ENCODE measurements at places on chromosomes 1 and 21.
A peak's percentile ranks its signal among the peaks of the same experiment; 100 is the strongest.

DNA sequence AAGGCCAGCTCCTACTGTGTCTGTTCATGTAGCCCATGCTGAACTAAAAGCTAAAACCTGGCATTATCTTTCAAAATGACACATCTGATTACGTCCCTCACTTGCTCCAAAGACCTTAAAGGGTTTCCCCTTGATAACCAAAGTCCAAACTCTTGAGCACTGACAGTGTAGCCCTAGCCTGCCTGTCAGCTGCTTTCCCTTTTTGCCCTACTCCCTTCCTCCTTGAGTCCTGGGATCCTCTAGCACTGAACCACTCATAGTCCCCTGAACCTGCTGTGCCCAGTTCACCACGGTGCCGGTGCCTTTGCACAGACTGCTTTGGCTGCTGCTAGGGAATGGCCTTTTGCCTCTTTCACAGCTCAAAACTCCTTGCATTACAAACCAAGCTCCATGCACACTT lies 67.5 kb downstream of the PLXNA2 start:
- DNase-seq, result no peak

DNA sequence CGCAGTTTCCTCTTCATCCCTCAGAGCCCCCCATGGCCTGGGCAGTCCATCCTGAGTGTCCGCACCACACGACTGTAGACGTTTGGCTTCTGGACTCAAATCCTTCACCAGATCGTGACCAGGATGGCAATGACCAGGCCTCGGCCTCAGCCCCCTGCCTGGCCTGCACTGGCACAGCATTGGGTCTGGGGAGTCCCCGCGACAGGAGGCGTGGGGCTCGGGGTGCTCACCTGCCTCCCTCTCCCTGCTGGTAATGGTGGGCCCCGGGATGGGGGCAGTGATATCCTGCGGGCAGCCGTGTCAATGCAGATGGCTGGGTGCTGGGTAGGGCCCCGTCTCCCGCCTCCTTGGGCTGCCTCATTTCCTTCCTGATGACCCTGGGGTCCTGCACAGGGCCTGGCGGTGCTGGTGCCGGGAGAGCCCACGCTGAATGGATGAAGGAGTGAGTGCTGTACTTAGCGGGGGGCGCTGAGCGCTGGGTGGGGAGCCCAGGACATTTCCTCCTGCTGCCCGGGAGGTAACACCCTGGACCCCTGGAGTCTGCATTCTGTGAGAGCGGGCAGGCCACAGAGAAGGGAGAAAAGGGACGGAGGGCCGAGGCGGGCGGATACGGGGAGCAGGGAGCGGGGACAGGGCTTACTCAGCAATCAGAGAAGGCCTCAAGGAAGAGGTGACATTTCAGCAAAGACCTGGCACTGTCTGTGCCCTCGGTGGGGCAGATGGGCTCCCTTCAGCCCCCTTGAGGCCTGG lies 2.1 kb upstream of the TNFRSF14 start:
- DNase-seq, result no peak

DNA sequence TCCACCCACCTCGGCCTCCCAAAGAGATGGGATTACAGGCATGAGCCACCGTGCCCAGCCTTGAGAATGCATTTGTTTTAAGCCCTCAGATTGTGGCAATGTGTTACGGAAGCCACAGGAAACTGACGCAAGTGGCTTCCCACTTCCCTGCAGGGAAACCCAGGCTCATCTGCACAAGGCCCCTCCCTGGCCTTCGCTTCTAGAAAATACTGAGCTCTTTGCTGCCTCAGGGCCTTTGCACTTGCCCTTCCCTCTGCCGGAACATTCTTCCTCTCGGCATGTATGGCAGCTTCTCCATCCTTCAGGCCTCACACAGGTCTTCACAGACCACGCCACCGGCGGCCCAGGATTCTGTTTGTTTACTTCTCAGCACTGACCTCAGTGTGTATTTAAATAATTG lies 137.0 kb upstream of the TMEM51 start:
- no peak for DNase-seq

GRCh38 chr1:205204552-205204951 lies 7.0 kb downstream of the DSTYK start:
- peak; percentile 22 for DNase-seq

DNA sequence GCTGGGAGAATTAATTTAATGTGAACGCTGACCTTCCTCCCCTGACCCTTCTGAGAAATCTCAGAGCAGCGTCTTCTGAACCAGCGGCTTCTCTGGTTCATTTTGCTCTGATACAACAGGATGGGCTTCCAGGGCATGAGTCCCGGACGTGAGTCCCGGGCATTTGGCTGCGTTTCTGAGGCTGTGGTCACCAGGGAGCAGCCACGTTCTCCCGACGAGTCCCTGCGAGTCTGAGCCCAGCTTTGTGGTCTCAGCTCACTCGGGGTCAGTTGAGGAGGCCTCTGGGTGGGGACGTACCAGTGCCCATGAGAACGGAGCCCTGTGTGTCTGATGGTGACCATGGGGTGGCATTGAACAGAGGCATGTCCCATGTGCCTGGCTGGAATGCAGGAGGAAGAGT lies 17.7 kb upstream of the OBSCN start:
- no peak for DNase-seq

GRCh38 chr1:214224611-214225354 lies 56.2 kb upstream of the SMYD2 start:
- peak; percentile 34 for DNase-seq

GRCh38 chr1:44817771-44818495 lies 9.6 kb downstream of the BTBD19 start:
- no peak for DNase-seq

GRCh38 chr1:1135339-1136136 lies 19.6 kb upstream of the C1orf159 start:
- no peak for DNase-seq

- no peak for DNase-seq
Measured at GRCh38 chr1:2151252-2151651, 43.3 kb downstream of the FAAP20 start.

GRCh38 chr21:35086357-35086756 lies 37.3 kb upstream of the RUNX1 start:
- DNase-seq, result peak; percentile 45

DNA sequence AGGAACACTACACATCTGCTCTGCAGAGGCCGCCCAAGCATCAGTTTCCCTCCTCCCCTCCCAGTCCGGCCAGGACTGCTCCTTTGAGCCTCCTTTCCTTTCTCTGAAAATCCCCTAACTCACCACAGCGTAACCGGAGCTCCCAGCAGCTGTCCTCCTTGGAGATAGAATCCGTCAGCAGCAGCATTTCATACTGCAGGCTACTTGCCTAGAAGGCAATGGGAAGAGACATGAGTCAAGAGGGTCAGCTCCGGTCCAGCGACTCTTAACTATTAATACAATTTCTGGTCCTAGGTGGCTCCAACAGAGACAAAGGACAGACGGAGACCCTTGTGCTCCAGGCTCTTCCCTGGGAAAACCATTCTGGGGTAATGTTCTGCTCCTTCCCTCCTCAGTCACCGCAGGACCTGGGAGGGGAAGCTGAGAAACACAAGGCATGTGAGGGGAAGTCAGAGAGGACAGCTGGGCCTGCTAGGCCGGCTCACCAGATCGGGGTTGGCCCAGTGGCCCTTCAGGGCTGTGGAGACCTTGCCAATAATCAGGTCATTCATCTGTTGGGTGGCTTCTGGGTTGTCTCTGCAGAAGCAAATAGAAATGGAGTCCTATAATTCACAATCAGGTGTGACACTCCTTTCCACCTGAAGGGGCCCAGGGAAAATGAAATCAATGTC lies 99.7 kb downstream of the UBR4 start:
- no peak for DNase-seq

DNA sequence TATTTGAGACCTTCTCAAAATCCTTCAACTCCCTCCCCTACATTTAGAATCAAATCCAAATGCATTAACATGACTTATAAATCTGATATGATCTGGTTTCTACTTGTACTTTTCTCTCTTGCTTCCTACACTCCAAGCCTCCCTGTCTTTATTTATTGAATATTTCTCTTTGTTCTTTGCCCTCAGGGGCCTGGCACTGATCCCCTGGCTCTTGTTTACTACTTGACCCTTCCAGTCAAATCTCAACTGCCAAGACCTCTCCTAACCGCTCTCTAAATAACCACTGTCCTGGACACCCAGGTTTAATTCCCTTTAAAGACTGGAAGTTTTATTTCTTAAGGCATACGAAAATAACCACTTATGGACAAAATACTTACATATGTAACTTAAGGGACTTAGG lies 248.9 kb downstream of the CHRM3 start:
- no peak for DNase-seq

- DNase-seq, result no peak
Measured at GRCh38 chr1:24925082-24925779, 4.8 kb downstream of the RUNX3 start.

DNA sequence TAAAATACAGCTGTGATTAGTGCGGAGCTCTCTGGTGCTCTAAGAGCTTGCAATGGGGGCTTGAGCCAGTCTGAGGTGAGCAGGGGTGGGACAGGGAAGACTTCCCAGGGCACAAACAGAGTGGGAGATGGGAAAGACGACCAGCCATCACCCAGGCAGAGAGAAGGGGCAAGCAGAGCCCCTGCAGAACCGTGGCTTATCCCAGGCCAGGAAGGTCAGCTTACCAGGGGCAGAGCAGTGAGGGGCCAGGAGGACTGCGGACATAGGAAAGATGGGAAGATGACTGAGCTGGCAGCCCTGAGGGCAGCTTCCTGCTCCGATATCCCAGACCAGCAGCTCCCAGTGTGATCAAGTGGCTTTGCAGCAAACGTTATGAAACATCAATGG lies 55.4 kb upstream of the IFFO2 start:
- no peak for DNase-seq

DNA sequence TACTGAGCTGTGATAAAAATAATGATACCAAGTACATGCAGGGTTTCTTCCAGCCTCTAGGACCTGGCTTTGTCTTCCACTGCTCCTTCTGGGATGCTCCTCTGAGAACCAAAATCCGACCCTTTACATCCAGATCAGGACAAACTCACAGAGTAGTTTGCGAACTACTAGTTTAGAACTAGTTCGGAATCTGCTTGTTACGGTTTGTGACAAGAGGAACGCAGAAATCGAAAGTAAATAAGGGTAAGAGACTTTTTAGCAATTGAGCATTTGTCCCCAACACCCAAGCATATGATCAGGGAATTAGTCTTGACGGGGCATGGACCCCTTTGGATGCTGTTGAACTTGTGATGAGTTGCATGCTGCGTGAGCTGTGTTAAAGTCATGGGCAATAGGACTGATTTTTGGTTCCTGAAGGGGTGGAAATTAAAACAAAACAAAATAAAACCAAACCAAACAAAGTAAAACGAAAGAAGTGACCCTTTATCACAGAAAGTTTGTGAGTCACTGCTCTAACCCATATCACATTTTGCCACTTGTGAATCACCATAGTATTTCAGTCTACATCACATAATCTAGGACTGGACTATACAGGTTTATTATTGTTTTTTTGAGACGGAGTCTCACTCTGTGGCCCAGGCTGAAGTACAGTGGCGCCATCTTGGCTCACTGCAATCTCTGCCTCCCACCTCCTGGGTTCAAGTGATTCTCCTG lies 35.7 kb upstream of the ERRFI1 start:
- peak; percentile 55 for DNase-seq

DNA sequence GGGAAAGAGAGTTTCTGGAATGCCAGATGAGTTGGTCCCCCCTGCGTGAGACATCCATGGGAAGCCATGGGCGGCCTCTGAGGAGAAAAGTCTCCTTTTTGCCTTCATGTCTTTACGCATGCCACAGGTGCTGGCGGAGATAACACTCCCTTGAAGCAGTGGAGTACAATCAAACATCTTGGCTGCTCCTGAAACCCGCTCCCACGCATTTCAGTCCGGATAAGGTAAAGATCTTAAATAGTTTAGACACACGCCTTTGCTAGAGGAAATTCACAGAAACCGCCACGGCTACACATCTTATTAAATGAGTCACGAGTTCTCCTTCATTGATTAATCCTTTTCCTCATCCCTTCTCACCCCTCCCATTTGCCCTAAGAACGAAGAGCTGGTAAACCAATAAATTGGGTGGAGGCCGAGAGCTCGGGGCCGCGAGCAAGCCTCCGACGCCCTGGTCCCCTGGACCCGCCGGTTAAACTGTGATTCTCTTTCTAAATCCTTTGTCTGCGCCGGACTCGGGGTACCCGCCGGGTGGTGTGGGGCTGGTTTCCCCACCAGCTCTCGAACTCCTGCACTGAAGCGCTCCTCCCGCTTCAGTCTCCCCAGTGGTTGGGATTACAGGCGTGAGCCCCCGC lies 6.6 kb upstream of the ZNF669 start:
- no peak for DNase-seq

- DNase-seq, result no peak
Measured at GRCh38 chr1:77057994-77058585, 161.1 kb downstream of the PIGK start.

- no peak for DNase-seq
Measured at GRCh38 chr1:57450981-57451380, 27.1 kb upstream of the DAB1 start.

DNA sequence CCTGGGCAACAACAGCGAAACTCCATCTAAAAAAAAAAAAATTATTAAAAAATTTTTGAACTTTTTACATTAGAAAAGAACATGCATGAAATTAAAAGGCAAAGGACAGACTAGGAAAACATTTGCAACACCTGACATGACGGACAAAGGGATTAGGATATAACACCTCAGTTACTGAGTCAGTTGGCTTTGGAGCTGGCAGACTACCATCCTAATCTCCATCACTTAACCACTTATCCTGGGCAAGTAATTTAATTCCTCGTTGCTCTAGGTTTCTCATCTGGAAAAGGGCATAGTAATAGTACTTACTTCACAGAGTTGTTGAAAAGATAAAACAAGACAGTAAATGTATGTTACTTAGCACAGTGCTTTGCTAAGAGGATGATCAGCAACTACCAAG lies 11.9 kb downstream of the HECTD3 start:
- no peak for DNase-seq

DNA sequence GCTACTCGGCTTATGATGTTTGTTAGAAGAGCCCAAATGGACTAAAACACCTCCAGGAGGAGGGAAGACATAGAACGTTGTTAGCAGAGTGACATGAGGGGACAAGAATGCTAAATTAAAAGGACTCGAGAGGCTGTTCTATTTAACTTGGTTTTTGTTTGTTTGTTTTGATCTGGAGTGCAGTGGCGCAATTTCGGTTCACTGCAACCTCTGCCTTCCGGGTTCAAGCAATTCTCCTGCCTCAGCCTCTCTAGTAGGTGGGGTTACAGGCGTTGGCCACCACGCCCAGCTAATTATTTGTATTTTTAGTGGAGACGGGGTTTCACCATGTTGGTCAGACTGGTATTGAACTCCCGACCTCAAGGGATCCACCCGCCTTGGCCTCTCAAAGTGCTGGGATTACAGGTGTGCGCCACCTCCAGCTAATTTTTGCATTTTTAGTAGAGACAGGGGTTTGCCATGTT lies 5.1 kb upstream of the HNRNPU start:
- no peak for DNase-seq

GRCh38 chr1:60763741-60764140 lies 318.6 kb upstream of the NFIA start:
- DNase-seq, result no peak

DNA sequence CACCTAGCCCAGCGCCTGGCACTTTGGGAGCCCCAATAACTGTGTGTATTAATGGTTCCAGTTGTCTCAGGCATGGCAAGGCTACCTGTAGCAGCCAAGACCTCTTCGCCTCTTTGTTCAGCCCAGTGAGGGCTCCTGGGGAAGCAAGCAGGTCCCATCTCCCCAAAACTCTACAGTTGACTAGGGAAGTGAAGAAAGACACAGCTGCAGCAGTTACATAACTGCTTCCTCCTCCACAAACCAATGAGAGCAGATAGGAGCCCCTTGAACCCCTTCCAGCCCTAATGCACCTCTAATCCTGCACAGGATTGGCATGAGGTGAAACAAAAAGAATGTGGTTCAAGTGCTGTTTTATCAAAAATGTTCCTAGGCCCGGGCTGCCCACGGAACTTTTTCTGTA lies 100.5 kb downstream of the SYF2 start:
- DNase-seq, result no peak

All from astrocyte of the spinal cord (primary cell).